ENCODE measurements at places on chromosomes 4 and X. TPM values are rescaled to one million over a fixed set of nuclear protein-coding genes. Genes with fewer than 3 reads are reported as not detected.

The GUCY1A1 gene
- total RNA-seq: 168 TPM

The RNF113A gene
- 7.2 TPM for total RNA-seq

The SYAP1 gene
- total RNA-seq: 19.9 TPM

The TMEM156 gene
- not detected for total RNA-seq

The SPANXA2 gene
- not detected for total RNA-seq

The STIM2 gene
- 14.1 TPM for total RNA-seq

The OTOP1 gene
- total RNA-seq: not detected

The HDX gene
- total RNA-seq: 7.5 TPM

The SPANXN3 gene
- total RNA-seq: not detected

The PPP4R3C gene
- total RNA-seq: not detected

The TEX13C gene
- total RNA-seq: not detected

The TRPC5OS gene
- not detected for total RNA-seq

The OTUD4 gene
- 29.6 TPM for total RNA-seq

The SATL1 gene
- total RNA-seq: not detected

DNA sequence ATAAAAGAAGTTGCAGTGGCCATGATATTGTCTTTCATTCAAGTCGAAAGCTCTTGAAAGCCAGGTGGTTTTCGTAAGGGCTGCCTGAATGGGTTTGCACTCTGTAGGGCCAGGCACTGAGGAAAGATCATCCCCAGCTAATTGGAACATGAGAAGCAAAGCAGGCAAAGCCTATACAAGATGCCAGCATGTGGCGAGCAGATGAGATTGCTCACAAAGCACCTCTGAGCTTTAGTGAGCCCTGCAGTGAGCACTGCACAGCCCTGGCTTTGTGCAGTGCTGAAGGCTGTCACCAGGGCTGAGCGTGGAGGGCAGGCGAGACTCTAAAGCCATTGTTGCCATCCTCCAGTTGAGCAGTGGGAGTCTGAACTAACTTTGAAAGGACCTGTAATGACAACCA is 53.8 kb downstream of the HADH start:
- DNase-seq: no peak

DNA sequence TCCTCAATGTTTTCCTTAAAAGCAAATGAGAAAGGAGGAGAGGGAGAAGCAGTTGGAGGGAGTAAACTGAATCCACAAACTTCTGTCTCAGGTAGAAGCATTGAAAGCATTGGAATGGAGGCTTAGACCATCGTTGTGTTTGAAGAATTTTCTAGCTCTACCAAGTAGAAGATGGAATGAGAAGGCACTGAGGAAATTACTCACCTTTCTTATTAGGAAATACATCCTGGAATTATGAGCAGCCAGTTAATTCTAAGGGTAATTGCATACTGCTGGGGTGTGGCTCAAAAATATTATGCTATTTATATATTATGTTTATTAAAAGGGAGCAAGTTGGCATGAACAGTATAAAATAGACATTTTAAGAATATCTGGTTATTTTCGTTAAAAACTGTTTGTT is 12.9 kb downstream of the PGM2 start:
- no peak for DNase-seq

GRCh38 chr4:7294176-7294756 is 101.9 kb downstream of the SORCS2 start:
- DNase-seq: no peak

DNA sequence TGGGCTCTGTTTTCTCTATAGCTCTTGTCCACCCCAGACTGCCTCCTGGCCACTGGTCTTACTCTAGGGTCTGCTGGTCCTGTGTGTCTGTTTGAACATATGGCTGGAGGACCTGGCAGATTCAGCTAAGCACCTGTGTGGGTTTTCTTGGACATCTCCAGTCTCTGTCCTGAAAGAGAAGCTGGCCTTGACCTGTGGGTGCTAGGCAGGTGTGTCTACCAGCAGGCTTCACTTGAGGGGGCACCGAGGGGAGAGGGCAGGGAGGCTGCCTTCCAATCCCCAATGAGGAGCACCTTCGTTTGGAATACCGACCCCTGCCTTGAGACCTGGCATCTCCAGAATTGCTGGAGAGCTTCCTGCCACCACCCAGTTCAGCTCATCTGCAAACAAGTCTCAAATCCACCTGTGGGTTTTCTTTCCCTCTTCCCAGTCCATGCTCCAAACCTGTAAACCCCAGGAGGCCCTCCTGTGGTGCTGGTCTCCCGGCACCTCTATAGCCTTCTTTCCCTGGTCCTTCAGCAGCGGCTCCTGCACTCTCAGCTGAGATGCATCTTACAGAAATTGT is 45.2 kb downstream of the HTRA3 start:
- peak; percentile 35 for DNase-seq

DNA sequence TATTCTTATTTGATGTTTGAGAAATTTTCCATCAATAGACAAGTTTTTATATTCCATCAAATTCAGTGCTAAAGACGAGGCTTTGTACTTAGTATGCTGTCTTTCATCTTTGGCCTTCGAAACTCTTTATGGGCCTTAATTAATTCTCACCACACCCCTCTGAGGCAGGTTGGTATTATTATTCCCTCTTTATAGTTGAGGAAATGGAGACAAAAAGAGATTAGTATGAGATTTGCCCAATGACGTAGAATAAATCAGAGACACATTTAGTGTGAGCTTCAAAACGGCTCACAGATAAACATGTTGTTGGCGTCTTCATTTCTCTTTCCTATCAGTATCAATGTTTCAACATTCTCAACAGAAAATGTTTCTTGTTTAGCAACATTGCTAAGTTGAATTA is 35.9 kb upstream of the PTPN13 start:
- DNase-seq: no peak

DNA sequence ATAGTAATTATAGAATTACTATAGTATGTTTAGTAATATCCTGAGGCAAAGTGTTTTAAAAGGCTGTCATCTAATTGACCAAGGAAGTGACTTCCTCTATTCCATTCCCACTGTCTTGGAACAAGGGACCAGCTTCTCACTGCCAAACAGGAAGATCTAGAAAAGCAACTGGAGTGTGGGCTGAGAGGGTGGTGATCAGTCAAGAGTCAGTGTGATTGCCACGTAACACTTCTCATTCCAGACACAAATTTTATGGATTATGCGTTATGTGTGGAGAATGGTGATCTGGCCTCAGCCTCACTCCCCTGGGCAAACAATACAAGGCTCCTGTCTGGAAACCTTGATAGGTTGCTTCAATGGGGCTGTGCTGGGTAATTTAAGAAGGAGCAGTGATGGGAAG is 60.0 kb downstream of the RRAGB start:
- no peak for DNase-seq

- DNase-seq: no peak
Measured at GRCh38 chr4:146051728-146052391, 113.2 kb upstream of the ZNF827 start.

DNA sequence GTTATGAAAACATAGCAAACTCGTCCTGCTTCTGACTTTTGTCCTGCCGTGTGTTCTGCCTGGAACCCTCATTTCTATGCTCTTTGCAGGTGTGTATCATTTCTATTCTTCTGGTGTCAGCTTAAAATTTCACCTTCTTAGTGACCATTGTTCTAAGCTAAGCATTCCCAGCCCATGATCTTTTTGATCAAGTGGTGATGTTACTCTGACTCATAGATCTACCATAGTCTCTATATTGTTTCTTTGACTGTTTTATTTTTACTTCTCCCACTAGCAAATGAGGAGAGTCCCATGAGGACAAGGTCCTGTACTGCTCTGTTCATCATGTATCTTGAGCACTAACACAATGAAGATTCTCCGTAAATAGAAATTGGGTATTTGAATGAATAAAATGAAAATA is 14.1 kb upstream of the CXCL6 start:
- DNase-seq: no peak

- no peak for DNase-seq
Measured at GRCh38 chr4:158006990-158007389, 165.8 kb downstream of the GASK1B start.

- DNase-seq: no peak
Measured at GRCh38 chr4:87532109-87532508, 2.9 kb upstream of the SPARCL1 start.

DNA sequence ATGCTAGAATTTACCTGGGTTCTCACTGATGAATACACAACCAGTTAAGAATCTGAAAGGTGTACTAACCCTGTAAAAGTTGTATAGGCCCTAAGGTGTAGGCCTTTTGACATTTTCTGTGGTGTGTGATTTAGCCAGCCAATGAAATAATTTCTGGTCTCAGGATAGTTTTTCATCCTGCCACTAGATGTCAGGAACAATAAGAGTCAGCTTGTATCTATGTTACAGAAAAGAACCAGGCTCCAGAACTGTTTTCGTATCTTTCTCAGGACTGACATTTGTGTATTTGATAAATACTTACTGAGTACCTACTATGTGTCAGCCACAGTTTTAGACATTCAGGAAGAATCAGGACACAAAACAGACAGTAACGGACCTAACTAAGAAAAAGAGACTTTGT is 673.6 kb upstream of the TENM3 start:
- DNase-seq: no peak

DNA sequence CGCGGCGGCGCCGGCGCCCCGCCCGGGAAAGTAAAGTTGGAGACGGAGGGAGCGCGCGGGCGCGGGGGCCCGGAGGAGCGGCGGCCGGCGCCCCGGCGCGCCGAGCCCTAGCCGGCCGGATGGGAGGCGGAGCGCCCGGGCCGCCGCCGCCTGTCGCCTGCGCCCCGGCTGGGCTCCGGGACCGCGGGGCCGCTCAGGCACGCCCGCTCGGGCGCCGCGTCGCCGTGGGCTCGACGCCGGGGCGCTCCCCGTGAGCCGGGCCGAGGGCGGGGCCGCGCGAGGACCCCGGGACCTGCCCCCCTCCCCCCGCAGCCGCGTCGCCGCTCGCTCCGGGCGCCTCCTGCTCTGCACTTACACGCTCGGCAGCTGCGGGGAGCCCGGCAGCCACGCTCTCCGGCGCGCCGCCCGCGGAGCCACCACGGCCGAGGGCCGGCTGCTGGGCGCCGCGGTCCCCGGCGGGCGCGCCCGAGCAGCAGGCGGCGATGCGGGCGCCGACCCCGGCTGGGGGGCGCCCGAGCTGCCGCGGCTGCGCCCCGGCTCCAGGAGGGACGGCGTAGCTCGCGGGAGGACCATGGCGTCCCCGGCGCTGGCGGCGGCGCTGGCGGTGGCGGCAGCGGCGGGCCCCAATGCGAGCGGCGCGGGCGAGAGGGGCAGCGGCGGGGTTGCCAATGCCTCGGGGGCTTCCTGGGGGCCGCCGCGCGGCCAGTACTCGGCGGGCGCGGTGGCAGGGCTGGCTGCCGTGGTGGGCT is at the start of gene ADRA2C:
ADRA2C (plus strand) TSS at position 350 of the 749 bp plus-strand sequence; CDS start at position 572, 222 bp downstream.
- DNase-seq: no peak

- no peak for DNase-seq
Measured at GRCh38 chr4:175871774-175872405, 59.8 kb upstream of the GPM6A start.

DNA sequence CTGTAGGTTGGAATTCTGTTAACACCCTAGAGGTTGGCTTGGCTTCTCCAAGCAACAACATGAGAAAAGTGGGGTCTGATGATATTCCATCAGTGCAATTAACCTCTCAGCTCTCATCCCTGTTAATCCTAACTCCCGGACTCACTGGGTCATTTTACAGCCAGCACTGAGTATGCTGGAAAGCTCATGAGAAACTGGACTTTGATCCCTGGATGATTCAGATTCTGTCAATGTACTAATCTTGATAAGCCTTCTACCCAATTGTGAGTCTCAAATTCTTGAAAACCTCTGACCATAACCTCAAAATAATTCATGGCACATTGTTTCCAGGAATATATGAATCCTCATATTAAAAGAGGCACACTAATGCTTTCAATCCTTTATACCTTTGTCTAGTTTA is 244.3 kb upstream of the DCAF8L1 start:
- DNase-seq: no peak

DNA sequence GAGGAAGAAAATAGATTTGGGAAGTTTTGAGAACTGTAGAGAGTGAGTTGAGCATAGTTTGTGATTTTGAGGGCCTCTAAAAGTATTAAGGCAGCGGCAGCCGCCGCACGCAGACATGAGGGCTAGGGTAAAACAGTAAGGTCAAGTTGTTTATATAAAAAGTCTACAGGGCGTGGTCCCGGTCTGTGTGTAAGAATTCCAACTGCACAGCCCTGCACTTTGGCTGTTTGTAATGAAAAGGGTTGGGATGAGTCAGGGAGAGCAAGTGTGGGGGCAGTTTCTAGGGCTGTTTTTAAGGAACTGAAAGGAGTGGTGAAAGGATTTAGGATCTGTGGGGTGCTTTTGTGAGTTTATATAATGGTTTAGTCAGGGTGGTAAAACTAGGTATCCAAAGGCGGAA is 55.0 kb downstream of the BEX3 start:
- DNase-seq: no peak

DNA sequence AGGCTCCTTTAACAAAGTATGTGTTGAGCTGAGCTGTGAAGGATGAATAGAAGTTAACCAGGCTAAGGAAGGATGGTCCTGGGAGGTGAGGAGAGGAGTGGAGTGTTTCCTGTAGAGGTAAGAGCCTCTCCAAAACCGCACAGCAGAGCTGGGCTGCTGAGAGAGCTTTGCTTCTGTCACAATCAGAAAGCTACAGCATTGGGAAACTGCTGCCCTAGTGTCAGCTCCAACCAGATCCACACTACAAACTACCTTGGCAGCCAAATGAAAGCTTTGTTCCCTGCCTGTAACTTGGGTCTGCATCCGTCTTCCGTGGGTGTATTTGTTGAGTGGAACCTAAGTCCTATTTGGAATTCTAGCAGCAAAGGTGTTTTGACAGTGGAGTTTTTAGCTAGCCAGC is 91.8 kb downstream of the REPS2 start:
- peak; percentile 70 for DNase-seq

- DNase-seq: no peak
Measured at GRCh38 chr4:153318696-153319320, 25.7 kb upstream of the MND1 start.

DNA sequence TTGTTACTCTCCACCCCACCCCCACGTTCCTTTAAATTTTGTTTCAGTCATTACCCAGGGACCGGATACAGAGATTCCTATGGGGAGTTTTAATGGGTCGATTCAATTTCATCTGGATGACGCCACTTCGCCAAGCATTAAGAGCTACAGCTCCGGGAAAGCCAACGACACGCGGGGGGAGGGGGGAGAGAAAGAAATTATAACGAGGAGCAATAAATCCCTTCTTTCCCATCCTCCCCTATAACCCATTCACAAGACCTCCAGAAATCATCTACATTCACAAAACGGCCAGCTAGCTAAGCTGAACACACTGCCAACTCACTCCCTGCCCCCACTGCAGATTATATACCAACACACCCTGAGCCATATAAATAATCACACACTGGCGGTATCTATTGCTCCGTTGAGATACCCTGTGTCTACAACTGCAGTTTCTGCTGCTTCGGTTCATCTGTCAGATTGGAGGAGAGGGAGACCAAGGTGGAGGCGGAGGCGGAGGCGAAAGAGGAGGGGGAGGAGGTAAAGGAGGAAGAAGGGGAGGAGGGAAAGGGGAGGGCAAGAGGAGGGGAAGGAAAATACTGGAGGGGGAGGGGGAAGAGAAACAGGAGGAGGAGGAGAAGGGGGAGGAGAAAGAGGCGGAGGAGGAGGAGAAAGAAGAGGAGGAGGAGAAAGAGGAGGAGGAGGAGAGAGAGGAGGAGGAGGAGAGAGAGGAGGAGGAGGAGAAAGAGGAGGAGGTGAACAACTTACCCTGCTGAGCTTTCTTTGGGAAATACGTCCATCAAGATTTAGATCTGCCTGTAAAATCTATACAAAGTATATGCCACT is 113.9 kb upstream of the VAMP7 start:
- peak; percentile 71 for DNase-seq

- DNase-seq: no peak
Measured at GRCh38 chr4:155010376-155010775, 198.1 kb upstream of the NPY2R start.

GRCh38 chr4:125773931-125774330 is 459.2 kb downstream of the FAT4 start:
- DNase-seq: no peak

- DNase-seq: no peak
Measured at GRCh38 chr4:186765138-186765537, 41.5 kb upstream of the FAT1 start.

- no peak for DNase-seq
Measured at GRCh38 chr4:114807759-114808404, 209.3 kb downstream of the UGT8 start.
